ENCODE measurements at places on chromosomes 6 and 20.

GRCh38 chr6:135162678-135163439, 18.2 kb upstream of the MYB start:
- DNase-seq, result peak; percentile 49

GRCh38 chr6:141259807-141260206, 872.9 kb upstream of the GJE1 start:
- no peak for DNase-seq

DNA sequence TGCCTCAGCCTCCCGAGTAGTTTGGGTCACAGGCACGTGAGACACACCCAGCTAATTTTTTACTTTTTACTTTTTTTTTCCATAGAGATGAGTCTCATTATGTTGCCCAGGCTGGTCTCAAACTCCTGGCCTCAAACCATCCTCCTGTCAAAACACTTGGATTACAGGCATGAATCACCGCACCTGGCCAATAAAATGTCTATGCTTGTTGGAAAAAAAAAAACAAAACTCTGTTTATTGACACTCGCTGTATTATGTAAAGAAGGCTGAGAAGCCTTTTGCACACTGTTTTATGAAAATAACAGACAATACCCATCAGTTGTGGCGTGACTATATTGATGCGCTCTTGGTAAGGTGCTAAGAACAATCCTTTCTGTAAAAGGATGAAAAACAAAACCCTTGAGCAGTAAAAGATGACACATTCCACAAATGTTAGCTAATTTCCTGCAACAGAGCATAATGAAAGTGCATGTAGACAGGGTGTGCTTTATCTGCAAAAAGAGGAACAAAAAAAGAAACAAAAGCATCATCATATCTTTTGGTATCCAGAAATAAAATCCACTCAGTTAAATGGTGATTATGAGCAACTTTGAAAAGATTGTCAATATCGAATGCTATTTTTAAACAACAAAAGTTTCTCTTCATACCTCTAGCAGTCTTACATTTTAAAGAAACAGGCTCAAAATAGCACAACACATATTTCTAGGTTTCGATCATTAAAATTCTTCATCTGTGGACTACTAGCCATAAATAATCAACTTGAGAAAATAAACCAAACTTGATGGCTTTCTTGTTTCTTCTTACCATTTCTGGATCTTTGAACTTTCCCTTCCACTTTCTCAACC, 108.3 kb upstream of the PHACTR1 start:
- no peak for DNase-seq

DNA sequence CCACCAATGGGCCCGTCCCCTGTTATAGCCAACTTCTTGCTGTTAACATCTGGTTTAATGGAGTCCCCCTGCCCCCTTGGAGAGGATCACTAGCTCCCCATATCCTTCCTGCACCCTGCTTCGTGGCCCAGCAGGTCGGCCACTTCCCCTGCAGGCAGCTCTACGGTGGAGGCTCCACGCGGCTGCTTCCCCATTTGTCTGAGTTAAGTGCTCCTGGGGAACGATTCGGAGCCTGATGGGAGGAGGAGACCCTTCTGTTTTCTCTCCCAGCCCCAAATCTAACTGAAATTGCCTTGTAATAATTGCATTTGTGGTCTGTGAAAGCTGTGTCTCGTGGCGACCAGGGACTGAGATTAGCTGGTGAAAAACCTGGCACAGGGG, 74.6 kb downstream of the SULF2 start:
- DNase-seq, result no peak

GRCh38 chr6:43977404-43978111, 149.7 kb downstream of the MRPL14 start:
- no peak for DNase-seq

DNA sequence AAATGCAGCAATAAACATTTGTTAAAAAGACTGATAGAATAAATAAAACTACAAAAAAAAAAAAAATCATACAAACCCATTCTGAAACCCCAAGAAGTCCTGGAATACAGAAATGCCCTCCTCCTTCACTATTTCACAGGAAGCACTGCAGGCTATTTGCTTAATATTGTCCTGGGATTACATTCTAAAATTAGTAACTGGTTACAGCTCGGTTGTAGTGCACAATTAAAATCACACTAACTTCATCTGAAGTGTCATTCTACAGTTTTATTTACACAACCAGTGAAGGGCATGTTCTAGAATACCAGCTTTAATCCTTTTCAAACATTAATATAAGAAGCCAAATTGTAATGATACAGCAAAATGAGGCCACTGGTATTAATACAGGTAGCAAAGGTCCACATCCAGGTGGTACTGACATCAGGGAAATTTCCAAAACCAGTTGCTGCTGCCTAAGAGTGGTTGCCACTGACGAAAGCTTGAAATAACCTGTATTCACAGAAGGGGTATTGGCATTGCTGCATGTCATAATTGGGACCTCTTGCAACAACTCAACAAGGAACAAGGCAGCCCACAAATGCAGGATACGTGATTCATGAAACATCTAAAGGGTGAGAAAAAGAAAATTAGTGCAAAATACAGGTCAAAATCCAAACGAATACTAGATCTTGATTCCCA, 26.9 kb downstream of the AKIRIN2 start:
- no peak for DNase-seq

GRCh38 chr6:128124713-128125112, 223.9 kb upstream of the THEMIS start:
- DNase-seq, result no peak

- no peak for DNase-seq
These were observed 32.4 kb downstream of the MDGA1 start for GRCh38 chr6:37665304-37665703.

DNA sequence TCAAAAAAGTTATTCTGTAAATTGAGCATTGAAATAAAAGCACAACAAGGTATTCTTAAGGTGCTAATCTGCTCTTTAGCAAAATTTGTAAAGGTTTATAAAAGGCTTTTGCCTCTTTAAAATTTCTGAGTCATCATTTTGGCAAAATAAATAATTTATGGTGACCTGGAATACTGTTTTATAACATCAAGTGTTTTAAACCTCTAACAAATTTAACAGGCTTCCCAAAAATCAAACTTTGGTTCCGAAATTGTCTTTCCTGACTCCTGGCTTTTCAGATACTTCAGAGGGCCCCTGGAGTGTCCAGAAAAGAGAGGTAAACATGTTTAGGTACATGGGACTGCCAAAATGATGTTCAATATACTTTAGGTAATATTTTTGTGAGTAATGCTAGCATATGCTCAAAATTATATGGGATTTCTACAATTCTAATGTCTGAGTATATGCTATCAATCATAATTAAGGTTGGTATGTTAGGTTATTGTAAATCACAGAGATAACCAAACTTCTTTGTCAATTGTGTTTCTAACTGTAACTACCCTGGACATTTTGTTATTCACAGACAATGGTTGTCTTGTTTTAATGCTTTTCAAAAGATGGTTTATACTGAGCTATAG, 160.3 kb upstream of the OLIG3 start:
- DNase-seq, result no peak

DNA sequence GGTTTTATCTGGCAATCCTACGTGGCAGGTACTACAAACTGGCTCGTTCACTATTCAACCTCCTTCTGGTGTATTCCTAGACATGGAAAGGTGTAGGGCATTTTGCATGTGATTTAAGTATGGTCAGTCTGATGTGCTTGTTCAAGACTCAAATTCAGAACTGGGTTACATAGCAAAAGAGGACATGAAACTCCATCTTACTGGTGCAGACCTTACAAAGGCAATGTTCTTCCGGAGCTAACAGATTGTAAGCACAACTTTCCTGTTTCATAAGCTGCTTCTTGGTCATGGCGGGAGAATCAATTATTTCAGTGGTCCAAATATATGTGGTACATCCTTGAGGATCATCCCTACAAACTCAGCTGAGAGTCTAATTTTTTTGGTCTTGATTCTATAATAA, 703.4 kb downstream of the EPM2A start:
- no peak for DNase-seq

DNA sequence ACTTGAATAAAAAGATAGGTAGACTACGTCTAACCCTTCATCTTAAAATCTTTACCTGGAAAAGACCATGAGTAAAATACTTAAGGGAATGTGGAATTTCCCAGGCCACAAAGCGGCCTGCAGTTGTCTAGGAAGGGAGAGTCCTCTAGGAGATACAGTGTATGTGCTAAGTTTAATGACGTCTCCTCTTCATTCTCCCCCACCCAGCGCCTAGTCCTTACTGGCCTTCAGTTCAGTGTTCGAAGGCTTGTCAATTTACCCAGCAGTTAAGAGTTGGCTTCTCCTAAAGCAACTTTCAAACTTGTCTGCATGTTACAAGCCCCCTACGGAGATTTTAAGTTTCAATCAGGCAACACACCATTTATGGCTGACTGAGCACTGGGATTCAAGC, 35.2 kb downstream of the HFE start:
- DNase-seq, result no peak

GRCh38 chr20:15241681-15242080, 904.3 kb upstream of the FLRT3 start:
- no peak for DNase-seq

GRCh38 chr6:15775741-15776140, 112.9 kb upstream of the DTNBP1 start:
- DNase-seq, result no peak

- DNase-seq, result no peak
These were observed 21.8 kb downstream of the PRKN start for GRCh38 chr6:162705736-162706135.

- DNase-seq, result peak; percentile 30
These were observed 236.1 kb downstream of the TSHZ2 start for GRCh38 chr20:53208110-53208832.

- DNase-seq, result no peak
These were observed 24.7 kb upstream of the LRFN2 start for GRCh38 chr6:40611912-40612311.

DNA sequence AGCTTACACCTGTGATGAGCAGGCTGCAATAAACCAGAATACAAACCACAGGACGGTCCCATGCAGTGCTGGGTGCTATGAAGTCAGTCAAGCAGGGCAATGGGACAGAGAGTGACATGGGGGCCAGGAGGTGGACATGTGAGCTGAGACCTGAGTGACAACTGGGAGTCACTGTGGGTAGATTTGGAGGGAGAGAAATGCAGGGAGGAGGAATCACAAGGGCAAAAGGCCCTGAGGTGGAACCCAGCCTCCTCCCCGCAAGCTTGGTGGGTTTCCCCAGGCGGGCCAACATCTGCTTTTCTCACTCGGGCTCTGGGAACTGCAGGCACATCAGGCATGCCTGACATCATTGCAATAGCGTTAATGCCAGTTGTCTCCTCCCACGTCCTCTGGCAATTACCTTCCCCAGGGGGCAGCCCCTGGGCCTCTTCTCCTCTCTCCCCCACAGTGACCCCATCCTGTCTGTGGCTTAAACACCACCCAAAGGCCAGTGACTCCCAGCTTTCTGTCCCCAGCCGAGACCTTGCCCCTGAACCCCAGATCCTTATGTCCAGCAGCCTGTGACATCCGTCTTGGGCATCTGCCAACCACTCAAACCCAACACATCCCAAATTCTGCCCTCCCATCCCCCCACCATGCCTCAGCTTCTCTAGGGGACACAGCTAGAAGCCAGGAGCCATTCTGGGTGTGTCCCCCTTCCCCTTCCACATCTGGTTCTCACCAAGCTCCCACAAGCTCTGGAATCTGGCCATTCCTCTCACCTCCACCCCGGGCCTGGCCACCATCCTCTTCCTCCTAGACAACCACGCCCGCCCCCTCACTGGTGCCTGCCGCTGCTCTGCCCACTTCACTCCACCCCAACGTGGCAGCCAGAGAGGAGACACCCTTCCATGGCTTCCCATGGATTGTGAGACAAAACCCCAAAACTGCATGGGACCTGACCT, 28.2 kb downstream of the PDRG1 start:
- no peak for DNase-seq

GRCh38 chr20:31693987-31694661, 28.5 kb downstream of the BCL2L1 start:
- DNase-seq, result no peak

DNA sequence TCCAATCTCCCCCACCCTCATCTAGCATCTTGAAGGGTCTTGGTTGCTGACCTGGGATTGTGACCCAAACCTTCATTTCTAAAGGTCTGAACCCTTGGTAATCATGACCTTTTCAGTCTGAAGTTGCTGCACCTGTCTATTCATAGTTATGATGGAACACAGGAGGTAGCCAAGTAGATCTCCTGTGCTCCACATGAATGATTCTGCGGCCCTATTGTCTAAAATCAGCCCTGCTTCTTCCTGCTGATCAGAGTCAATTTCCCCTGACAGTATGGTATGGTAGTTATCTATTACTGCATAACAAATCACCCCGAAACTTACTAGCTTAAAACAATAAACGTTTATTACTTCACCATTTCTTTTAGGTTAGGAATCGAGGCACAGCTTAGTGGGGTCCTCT, 9.0 kb downstream of the OR2B6 start:
- no peak for DNase-seq

DNA sequence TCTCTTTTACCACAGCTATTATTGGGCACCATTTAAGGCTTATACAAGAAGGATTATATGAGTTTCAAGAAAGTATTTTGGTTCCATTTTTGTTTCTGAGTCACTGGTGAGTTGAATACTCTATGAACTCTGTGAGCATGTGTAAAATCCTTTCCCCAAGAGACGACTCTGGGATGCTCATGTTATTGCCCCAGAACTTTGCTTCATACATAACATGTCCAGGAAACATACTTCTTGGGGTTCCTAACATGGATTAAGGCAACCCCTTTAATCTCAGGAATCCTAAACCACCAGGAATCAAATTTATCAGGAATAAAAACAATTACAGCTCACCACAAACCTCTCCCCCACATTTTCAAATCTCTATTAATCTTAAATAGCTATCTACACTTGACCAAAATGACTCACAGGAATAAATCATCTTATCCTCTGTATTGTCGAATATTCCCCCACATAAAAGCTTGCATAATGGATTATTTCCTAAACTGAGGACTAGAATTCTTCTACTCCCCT, 117.5 kb upstream of the COL21A1 start:
- no peak for DNase-seq

DNA sequence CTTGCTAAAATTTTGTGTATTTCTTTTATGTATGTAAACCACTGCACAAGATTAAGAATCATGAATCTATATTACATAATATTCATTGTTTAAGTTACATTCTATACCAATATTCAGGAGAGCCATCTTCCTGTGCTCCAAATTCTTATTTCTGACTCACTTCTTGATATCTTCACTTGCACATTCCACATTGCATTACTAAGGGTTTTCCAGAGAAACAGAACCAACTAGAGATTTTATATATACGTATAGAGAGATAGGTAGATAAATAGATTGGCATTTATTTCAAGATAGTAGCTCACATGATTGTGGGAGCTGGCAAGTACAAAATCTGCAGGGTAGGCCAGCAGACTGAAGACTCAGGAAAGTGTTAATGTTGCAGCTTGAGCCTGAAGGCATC, 222.2 kb upstream of the PRSS16 start:
- no peak for DNase-seq

- DNase-seq, result no peak
These were observed 6.2 kb downstream of the VEGFA start for GRCh38 chr6:43776115-43776798.

- no peak for DNase-seq
These were observed 44.6 kb upstream of the KCNK16 start for GRCh38 chr6:39366931-39367618.

- DNase-seq, result peak; percentile 10
These were observed 19.1 kb upstream of the TFB1M start for GRCh38 chr6:155333414-155333813.
